NCI-H2107 (cell line): ENCODE measurements at places on chromosomes 7 and 10.

GRCh38 chr10:122849090-122849489 is 3.4 kb upstream of the CUZD1 start:
- no peak for DNase-seq

- DNase-seq: no peak
Measured at GRCh38 chr7:98724591-98724990, 107.5 kb downstream of the NPTX2 start.

GRCh38 chr7:102424787-102425218 is 8.6 kb upstream of the ORAI2 start:
- DNase-seq: no peak

- DNase-seq: no peak
Measured at GRCh38 chr10:31321396-31321941, 2.5 kb downstream of the ZEB1 start.

GRCh38 chr10:26759008-26759407 is 61.5 kb downstream of the PDSS1 start:
- no peak for DNase-seq
